Effector memory CD8-positive, alpha-beta T cell (primary cell): ENCODE measurements at places on chromosomes 1 and 21.
A peak's percentile ranks its signal among the peaks of the same experiment; 100 is the strongest.

GRCh38 chr1:75053207-75053606 lies 81.0 kb upstream of the LHX8 start:
- no peak overlapping the region for H3K27ac ChIP-seq
- no peak overlapping the region for H3K4me3 ChIP-seq
- no peak for DNase-seq
- H3K36me3 ChIP-seq, result no peaks in the 10 kb centered on the region
- no peaks in the 10 kb centered on the region for H3K27me3 ChIP-seq
- no peaks in the 10 kb centered on the region for H3K4me1 ChIP-seq

DNA sequence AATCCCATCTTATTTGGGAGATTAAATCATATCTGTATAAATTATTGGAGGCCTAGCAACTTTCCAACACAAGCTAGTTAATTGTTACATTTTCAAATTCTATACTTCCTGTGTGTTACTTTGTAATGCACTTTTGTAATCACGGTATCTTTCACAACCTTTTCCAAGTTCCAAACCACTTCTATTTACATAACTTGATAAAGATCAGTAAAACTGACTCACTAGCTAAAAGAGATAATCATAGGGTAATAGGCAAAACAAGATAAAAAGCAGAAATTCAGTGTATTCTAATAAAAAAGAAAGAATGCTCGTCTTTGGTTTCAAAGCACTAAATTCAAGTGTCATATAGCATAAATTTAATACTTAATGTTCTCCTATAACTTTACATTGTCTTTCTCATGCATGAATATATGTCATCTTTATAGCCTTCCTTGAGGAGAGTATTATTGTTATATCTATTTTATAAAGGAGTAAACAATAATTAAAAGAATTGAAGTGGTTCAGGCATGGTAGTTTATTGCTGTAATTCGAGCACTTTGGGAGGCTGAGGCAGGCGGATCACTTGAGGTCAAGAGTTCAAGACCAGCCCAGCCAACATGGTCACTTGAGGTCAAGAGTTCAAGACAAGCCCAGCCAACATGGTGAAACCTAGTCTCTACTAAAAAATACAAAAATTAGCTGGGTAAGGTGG lies 66.4 kb downstream of the RGS13 start:
- no peak for DNase-seq
- H3K27me3 ChIP-seq, result no peaks in the 10 kb centered on the region
- H3K36me3 ChIP-seq, result no peaks in the 10 kb centered on the region

- no peaks in the 10 kb centered on the region for H3K4me1 ChIP-seq
- DNase-seq, result no peak
- no peaks in the 10 kb centered on the region for H3K36me3 ChIP-seq
- no peak overlapping the region for H3K4me3 ChIP-seq
- peaks cover 23% of the 10 kb centered on the region for H3K27me3 ChIP-seq
Measured at GRCh38 chr1:65276197-65276939, 33.0 kb upstream of the DNAJC6 start.

- DNase-seq, result no peak
- no peaks in the 10 kb centered on the region for H3K27me3 ChIP-seq
- H3K27ac ChIP-seq, result no peak overlapping the region
- peaks cover 3% of the 10 kb centered on the region for H3K36me3 ChIP-seq
Measured at GRCh38 chr1:24566236-24566867, 10.5 kb downstream of the NCMAP start.

- H3K4me3 ChIP-seq, result no peak overlapping the region
- peak overlapping the region; percentile 57 for H3K27ac ChIP-seq
- H3K36me3 ChIP-seq, result peaks cover 7% of the 10 kb centered on the region
- peaks cover 45% of the 10 kb centered on the region for H3K27me3 ChIP-seq
- no peak for DNase-seq
Measured at GRCh38 chr1:31618916-31619846, 1.7 kb downstream of the HCRTR1 start.

- H3K4me3 ChIP-seq, result no peak overlapping the region
- peaks cover 46% of the 10 kb centered on the region for H3K27me3 ChIP-seq
- H3K4me1 ChIP-seq, result no peaks in the 10 kb centered on the region
- no peak for DNase-seq
Measured at GRCh38 chr1:171115280-171115897, 24.7 kb downstream of the FMO3 start.

- peaks cover 38% of the 10 kb centered on the region for H3K4me1 ChIP-seq
- no peak for DNase-seq
- peak overlapping the region; percentile 9 for H3K4me3 ChIP-seq
Measured at GRCh38 chr1:9731051-9731537, 79.6 kb downstream of the PIK3CD start.

DNA sequence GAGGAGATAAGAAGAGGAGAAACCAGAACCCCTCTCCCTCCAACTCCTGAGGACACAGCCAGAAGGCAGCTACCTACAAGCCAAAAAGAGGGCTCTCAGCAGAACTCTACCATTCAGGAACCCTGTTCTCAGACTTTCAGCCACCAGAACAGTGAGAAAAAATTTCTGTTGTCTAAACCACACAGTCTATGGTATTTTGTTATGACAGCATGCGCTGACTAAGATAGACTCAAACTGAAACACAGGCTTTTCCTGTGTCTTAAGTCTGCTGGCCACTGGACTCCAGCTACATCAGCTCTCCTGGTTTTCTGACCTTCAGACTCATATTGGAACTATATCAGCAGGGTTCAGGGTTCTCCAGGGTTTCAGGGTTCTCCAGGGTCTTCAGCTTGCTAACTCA lies 126.5 kb upstream of the TNFSF4 start:
- no peak overlapping the region for H3K27ac ChIP-seq
- peaks cover 15% of the 10 kb centered on the region for H3K4me1 ChIP-seq
- no peaks in the 10 kb centered on the region for H3K36me3 ChIP-seq

- H3K27me3 ChIP-seq, result peaks cover 34% of the 10 kb centered on the region
- H3K36me3 ChIP-seq, result no peaks in the 10 kb centered on the region
- H3K4me1 ChIP-seq, result no peaks in the 10 kb centered on the region
- H3K27ac ChIP-seq, result no peak overlapping the region
Measured at GRCh38 chr1:64179588-64179987, 23.8 kb upstream of the UBE2U start.
